ENCODE measurements at places on chromosomes 13 and 19.

DNA sequence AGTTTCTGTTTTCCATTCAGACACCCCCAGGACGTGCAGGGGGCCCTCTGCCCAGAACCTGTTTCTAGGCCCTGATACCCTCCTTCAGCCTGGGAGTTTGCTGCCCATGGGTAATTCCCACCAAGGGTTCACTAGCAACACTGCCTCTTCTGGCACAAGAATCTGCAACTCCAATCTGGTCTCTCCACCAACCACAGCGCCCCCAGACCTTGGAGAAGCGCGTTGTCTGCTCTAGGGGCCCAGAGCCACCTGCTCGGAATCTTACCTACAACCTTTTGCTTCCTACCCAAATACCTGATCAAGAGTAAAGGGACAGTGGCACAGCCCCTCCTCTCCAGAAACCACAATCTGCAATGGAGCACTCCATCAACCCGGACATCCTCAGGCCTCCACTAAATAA is 763 bp downstream of the ZNF180 start:
- DNase-seq = no peak

DNA sequence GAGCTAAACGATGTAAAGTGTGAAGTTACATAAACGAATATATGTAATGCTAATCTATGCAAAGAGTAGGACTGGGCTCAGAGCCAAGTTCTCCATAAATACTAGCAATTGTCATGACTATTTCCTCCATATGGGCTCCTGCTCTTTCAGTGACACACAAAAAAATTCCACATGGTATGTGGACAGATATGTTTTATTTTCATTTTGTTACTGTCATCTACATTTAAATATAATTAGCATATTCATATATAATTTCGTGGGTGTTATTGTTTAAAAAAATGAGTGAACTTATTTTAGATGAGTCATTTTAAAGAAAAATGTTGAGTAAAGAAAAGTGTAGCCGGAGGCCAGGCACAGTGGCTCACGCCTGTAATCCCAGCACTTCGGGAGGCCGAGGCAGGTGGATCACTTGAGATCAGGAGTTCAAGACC is 5.0 kb upstream of the IGSF23 start:
- DNase-seq = no peak

DNA sequence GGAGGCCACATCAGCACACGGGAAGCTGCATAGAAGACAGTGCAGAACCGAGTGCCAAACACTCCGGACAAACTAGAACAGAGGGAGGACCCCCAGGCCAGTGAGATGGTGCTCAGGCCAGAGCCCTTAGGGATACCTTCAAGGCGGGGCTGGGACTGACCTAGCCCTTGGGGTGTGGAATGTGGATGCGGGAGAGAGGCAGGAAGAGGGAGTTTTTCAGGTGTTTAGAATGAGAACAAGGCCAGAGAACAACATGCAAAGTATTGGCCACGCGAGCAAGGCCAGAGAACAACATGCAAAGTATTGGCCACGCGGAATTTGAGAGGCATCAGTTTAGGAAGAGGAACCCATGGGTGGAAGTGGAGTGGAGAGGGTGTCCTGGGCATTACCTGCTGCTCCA is 65.1 kb upstream of the ATP12A start:
- DNase-seq = no peak

- DNase-seq = no peak
Observed at GRCh38 chr13:80262051-80262695, 78.8 kb downstream of the SPRY2 start.

GRCh38 chr19:48340995-48341394 is 15.6 kb downstream of the EMP3 start:
- peak; percentile 49 for DNase-seq

DNA sequence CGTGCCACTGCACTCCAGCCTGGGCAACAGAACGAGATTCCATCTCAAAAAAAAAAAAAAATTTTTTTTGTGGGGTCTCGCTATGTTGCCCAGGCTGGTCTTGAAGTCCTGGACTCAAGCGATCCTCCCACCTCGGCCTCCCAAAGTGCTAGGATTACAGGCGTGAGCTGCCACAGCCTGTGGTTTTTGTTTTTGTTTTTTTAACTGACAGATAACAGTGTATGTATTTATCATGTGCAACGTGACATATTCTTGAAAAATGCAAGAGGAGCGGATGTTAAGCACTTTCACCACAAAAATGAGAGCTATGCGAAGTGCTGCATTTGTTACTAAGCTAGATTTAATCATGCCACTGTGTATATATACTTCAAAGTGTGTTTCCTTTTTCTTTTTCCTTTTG is 49.0 kb downstream of the ARHGEF18 start:
- DNase-seq = no peak

GRCh38 chr19:32201211-32201610 is 144.2 kb upstream of the ZNF507 start:
- DNase-seq = no peak

DNA sequence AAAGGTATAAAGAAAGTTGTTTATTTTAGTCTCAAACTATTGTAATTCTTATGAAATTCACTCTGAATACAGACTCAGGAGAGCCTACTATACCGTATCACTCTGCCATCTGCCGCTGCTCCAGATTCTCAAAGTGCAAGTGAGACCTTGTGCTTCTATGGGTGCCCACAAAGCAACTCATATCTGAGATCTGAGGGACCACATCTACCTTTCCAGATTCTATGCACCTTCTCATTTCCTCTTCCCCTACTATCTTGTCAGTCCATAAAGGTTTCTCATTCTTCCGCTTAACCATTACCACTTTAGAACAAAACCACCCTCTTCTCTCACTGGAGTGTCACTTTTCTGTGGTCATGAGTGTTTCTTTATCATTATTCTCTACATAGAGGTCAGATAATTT is 1236.9 kb downstream of the DIAPH3 start:
- DNase-seq = no peak

GRCh38 chr13:29761815-29762214 is 88.6 kb downstream of the UBL3 start:
- DNase-seq = no peak

DNA sequence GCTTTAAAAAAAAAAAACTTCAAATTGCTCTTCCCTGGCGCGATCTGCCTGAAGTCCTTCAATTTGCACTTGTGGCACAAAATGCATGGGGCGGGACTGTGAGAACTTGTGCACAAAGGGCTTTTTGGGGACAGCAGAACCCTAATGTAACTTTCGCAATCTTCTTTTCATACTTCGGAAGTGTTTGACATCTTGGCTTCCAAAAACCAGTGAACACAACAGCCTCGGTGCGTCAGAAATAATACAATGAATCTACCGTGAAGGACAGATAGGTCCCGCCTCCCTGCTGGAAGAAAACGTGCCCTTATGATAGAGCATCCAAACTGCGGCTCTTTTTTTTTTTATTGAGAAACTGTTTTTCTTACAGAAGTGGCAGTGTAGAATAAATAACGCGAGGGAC is 36.6 kb downstream of the KLF2 start:
- no peak for DNase-seq

DNA sequence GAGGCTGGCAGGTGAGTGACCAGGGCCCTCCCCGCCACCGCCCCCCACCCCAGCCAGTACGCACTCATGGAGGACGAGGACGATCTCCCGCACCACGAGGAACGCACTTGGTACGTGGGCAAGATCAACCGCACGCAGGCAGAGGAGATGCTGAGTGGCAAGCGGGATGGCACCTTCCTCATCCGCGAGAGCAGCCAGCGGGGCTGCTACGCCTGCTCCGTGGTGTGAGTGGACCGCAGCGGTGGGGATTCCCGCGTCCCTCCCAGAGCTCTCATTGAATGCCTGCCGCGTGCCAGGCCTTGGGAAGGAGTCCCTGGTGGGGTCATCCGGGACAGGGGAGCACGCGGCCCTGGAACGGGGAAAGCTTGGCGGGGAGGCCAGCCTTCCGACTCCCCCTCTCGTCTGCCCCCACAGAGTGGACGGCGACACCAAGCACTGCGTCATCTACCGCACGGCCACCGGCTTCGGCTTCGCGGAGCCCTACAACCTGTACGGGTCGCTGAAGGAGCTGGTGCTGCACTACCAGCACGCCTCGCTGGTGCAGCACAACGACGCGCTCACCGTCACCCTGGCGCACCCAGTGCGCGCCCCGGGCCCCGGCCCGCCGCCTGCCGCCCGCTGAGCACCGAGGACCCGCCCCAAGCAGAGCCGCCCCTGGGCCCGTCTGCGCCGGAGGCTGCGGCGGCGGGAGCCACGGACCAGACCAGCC is 4.8 kb upstream of the IFI30 start:
- DNase-seq = no peak

- DNase-seq = no peak
Observed at GRCh38 chr13:21242236-21242635, 65.8 kb downstream of the MRPL57 start.

DNA sequence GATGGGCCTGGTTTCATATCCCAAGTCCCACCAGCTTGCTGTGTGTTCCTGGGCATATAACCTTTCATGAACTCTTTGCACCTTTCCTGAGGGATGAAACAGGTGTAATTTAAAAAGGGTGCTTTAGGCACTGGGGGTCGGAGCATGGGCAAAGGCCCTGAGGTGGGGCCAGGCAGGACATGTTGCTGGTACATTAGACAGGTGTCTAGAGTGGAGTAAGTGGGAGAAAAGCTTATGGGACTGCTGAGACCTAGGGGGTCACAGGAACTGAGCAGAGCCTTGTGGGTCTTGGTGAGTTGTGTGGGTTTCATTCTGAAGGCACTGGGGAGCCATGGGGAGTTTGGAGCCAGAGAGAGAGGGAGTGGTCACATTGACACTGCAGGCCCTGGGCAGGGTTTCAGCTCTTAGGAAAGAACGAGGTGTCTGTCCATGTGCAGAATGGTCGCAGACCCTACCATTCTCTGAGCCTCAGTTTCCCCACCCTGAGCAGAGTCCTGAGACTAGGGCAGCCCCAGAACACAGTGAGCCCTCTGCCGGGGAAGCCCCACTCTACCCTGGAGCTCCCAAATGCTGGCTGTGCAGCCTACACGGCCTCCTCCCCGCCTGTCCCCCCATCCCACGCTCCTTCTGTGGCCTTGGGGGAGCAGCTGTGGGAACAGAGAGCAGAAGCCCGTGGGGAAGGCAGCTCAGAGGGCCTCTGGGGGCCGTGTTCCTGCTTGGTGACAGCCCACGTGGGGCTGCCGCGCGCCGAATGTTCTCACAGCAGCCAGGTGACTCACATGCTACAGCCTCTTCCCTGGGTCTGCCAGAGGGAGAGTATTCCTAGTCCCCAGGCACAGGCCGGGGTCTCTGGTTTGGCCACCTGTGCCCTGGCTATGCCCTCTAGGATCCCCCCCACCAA is 7.3 kb upstream of the HOMER3 start:
- peak; percentile 5 for DNase-seq

GRCh38 chr19:39021063-39021462 is 11.3 kb downstream of the FBXO27 start:
- no peak for DNase-seq

DNA sequence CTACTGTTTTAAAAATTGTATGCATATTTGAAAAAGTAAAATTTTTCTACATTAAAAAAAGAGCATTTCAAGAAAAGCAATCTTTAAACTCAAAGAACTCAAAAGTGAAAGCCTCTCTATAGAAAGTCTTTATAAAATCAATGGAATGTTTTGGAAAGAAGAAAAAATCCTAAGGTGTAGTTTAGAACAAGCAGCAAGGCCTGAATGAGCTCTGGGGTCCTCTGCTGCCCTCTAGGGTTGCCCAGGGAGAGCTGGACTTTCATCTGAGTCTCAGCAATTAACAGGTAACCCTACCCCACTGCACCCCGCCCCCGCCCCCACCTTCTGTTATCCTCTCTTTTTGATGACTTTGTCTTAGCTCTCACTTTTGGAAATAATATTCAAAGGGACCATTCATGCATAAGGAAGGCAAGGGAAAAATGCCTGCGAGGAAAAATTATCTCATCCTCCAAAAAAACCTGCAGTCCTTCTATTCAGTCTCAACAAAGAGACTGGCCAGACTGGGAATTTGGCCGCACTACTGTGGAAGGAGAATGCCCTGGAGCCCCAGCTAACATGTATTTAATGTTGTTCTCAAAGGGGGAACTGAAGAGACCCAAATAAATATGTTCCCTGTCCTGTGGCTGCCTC is 24.1 kb downstream of the SLC25A30 start:
- DNase-seq = no peak

DNA sequence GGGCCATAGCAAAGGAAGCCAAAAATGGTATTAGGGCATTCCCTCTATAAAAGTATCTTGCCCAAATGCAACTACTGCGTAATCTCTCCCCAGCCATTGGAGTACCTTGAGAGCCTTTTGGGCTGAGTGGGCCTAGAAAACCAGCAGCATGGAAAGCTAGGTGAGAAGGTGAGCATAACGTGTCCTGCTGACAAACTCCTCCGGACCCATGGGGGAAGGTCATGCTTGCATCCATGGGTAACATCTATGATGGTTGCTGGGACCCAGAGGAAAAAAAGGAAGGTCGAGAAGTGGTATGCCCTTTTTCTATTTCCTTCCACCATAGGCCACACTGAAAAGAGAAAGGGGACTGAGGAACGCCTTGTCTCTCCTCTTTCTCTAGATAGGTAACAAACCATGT is 57.4 kb downstream of the ZNF728 start:
- no peak for DNase-seq

DNA sequence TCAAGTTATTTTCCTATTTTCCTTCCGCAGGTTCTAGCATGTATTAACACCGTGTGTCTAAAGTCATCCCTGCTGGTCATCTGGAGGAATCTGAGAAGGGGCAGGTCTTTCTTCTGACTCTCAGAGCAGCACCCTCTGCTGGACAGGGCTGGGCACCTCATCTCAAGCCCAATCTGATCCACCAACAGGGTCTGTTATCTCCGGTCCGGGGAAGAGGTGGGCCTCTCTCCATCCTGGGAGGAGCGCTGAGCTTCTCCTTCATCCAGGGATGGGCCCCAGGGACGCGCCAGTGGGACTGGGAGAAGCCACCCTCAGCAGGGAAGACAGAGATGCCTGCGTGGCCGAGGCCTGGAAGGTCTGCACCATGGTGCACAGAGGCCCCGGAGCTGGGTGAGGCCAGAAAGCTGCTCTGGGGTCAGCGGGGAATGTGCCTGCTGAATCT is 26.0 kb upstream of the ZNF331 start:
- no peak for DNase-seq

DNA sequence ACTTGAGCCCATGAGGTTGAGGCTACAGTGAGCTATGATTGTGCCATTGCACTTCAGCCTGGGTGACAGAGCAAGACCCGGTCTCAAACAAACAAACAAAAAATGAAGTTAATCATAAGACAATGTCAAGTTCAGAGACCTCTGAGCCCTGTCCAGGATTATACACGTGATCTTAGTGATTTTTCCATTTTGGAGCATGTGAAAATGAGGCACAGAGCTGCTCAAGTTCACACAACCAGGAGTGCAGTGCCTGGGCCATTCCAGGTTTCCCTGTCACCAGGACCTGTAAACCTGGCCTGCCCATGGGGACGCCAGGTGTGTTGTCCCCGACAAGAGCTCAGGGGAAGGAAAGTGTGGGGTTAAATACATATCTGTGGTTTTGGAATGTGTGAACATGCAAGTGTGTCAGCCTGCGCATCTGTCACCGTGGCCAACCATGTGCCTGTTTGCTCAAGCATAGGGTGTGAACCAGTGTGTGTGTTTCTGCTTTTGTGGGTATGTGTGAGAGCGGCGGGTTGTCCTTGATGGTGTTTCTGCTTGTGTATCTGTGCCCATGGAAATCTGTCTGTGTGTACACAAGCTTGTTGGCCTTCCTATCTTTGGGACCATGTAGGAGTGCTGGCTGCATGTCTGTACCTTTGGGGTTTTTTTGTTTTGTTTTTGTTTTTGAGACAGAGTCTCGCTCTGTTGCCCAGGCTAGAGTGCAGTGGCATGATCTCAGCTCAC is 1.5 kb upstream of the FXYD1 start:
- no peak for DNase-seq

Data from anterior cingulate cortex (tissue), 58 donors.